ENCODE measurements at places on chromosomes 5 and 9.

DNA sequence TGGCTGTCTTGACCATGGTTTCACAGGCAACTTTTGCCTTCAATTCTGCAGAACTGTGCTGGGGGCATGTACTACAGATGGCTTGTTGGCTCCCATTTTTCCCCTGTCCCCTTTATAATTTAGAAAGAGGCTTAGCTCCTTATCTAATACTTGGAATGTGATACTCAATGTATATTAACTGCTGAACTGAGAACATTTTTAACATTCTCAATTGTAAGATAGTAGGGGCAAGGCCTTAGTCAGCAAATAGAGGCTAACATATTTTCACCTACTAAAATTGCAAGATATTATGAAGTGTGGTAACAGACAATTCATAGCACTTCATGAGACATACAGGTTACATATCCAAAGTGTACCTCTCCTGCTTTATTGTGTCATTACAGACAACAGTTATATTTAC is 118.1 kb upstream of the ZNF366 start:
- no peak for DNase-seq

DNA sequence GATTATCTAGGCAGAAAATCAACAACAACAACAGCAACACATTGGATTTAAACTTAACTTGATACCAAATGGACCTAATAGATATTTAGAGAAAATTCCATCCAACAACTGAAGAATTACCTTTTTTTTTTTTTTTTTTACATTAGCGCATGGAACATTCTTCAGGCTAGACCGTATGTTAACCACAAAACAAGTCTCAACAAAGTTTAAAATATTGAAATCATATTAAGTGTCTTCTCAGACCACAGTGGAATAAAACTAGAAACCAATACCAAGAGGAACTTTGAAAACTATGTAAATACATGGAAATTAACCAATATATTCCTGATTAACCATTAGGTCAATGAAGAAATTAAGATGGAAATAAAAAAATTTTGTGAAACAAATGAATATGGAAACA is 315.8 kb downstream of the CSNK1G3 start:
- no peak for DNase-seq

DNA sequence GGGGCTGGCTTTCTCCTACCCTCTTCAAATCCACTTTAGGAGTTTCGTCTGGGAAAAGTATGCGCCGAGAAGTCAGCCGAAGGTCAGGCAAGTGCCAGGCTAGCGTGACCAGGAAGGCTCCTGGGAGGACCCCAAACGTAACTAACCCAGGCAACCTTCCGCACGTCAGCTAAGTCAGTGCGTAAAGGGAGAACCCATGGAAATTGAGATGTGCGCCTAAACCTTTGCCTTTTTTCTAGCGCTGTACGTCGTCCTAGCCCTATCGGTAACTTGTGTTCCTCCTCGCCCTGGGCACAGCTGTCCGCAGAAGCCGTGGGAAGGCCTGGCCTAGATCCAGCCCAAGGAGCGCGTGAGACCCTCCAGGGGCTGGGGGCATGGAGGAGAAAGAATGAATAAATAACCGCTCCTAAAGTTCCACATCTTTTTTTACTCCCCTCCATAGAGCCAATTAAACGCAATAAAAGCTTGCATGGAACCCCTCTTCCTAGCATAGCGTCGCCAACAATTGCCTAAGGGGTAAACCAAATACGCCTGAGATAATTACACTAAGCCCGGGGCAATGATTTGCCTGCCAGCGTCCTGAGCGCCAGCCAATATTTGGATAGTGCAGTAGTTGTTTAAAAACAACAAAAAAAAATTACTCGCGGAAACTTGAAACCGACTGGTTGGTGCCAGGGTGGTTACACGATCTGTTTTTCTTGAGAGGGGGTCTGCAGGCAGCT is 4.0 kb upstream of the FOXB2 start:
- no peak for DNase-seq

DNA sequence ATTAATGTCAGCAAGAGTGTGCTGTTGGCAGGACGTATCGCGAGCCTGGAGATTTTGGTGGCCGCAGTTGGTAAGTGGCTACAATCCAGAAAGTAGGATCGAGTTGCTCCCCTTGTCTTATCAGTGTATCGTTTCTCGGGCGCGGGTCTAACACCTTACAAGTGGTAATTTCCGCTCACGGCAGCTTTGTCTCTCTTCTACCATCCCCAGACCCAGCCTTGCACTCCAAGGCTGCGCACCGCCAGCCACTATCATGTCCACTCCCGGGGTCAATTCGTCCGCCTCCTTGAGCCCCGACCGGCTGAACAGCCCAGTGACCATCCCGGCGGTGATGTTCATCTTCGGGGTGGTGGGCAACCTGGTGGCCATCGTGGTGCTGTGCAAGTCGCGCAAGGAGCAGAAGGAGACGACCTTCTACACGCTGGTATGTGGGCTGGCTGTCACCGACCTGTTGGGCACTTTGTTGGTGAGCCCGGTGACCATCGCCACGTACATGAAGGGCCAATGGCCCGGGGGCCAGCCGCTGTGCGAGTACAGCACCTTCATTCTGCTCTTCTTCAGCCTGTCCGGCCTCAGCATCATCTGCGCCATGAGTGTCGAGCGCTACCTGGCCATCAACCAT is 1.1 kb downstream of the PTGER4 start:
- no peak for DNase-seq

GRCh38 chr5:61256474-61256873 is 75.6 kb upstream of the ZSWIM6 start:
- DNase-seq, result no peak

GRCh38 chr5:87195104-87195591 is 72.5 kb upstream of the RASA1 start:
- DNase-seq, result no peak

GRCh38 chr5:133688391-133688790 is 76.0 kb upstream of the FSTL4 start:
- no peak for DNase-seq

DNA sequence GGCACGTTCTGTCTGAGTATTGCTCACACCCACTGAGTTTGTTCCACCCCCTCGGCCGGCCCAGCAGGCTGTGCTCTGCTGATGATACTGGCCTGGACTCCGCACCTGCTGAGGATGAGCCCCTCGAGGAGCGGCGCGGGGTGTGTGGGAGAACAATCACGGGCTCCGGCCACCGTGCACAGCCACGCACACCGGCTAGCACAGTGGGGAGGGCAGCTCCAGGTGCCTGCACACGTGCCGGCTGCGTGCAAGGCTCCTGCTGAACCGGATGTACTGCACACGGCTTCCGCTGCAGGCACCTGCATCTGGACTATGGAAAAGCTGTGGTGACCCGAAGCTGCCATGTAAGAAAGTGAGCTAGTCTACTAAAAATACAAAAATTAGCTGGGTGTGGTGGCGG is 485.2 kb upstream of the CDH9 start:
- no peak for DNase-seq

- DNase-seq, result no peak
Measured at GRCh38 chr5:96823900-96824380, 16.2 kb upstream of the ERAP1 start.
